T-cell (primary cell): ENCODE measurements at places on chromosomes 13 and 19. TPM values are rescaled to one million over a fixed set of nuclear protein-coding genes. Genes with fewer than 3 reads are reported as not detected.
A peak's percentile ranks its signal among the peaks of the same experiment; 100 is the strongest.

Gene ZNF816
- total RNA-seq, result 22.8 TPM

- no peak for DNase-seq
Observed at GRCh38 chr13:44302940-44303575, 70.6 kb upstream of the SERP2 start.

DNA sequence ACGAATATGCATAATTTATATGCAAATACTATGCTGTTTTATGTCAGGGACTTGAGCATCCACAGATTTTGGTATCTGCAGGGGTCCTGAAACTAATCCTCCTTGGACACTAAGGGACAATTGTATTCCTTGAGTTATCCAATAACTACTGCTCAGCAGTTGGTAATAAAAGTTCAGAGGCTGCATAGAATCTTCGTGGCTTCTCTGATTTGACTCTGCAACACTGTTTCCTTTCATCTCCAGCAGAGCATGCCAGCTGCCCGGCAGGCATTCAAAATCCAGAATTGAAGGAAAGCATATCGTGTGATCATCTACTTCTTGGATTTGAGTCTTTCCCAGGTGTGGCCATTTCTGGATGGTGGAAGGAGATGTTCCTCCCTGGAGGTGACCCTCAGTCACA lies 64.5 kb upstream of the MRI1 start:
- DNase-seq, result no peak

DNA sequence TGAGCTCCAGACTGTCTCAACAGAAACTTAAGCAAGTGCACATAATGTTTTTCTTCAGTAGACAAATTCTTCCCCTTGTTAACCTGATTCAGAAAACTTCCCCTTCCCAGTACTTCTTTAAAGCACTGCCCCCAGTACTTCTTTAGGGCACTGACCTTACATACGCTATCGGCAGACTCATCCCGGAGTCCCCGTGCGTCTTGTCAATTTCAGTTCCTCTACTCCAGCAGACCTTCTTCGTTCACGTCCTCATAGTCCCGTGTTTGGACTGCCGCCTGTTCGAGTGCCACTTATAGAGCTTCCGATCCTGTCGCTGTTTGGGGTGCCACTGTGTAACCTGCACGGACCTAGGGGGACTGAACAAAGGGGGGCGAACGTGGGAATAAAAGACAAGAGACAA lies 29.0 kb downstream of the ZNF627 start:
- no peak for DNase-seq

Gene EEF2
- 2,403 TPM for total RNA-seq

GRCh38 chr19:55083004-55083850 lies 7.6 kb downstream of the EPS8L1 start:
- DNase-seq, result no peak

Gene FCAR
- not detected for total RNA-seq

DNA sequence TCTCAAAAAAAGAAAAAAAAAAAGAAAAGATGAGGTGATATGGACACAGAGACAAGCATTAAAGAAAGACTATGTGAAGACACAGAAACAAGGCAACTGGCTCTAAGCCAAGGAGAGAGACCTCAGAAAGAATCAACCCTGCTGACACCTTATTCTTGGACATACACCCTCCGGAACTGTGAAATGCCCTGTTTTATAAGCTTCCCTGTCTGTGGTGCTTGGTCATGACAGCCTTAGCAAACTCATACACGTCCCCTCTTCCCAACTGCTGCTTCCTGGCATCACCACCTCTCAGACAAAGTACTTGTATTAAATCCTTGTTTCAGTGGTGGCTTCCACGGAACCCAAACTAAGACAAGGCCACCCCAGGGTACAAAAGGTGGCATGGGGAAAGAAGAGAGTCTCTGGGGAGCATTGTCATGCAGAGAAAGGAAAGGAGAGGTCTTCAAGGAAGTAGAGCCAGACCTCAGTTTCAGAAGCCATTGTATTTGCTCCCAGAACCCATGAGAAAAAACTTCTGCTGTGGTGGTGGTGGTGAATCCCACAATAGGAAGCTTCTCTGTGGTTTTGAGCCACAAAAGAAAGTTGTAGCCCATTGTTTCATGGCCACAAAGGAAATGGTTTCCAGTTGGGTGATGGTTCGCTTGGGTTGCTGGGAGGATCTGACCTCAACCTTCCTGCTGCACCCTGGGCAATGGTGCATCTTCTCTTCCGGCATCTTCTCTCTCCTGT lies 16.3 kb upstream of the TSPAN16 start:
- peak; percentile 8 for DNase-seq

- DNase-seq, result no peak
Observed at GRCh38 chr19:391207-391557, 17.8 kb downstream of the C2CD4C start.

DNA sequence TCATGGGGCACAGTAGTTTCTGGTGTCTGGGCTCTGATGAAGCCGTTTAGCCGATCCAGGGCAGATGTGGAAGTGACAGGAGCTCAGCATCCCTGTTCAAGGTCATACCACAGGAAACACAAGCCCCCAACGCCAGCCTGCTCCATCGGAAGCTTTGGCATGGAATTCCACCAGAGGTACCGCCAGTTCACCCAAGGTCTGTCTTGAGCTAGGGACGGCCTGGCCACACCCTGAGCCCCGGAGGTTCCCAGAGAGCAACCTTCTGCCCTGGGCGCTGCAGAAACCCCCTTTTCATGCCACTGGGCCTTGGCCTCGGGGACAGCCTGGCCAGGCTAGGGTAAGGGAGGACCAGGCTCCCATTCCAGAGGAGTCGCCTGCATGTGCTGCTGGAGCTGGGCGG lies 39.4 kb upstream of the TPM4 start:
- DNase-seq, result no peak

Gene TNNI3
- total RNA-seq, result not detected

DNA sequence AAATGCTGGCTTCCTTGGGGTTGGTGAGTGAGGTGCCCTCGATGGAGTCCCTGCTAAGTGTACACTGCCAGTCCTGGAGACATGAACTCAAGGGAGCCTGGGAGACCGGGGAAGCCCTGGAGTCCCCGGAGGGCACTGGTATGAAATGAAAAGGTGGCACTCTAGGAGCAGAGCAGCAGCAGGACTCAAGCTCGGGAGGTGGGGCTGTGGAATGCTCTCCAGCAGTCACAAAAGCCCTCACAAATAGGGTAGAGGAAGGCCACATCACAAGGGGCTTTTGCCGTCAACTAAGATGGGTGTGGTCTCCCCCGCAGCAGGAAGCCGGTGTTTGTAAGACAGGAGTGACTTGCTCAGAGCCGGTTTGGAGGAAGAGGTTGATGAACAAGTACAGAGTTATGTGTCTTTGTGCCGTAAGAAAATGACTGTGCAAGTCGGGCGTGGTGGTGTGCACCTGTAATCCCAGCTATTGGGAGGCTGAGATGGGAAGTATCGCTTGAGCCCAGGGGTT lies 19.3 kb downstream of the CCNE1 start:
- DNase-seq, result peak; percentile 73

DNA sequence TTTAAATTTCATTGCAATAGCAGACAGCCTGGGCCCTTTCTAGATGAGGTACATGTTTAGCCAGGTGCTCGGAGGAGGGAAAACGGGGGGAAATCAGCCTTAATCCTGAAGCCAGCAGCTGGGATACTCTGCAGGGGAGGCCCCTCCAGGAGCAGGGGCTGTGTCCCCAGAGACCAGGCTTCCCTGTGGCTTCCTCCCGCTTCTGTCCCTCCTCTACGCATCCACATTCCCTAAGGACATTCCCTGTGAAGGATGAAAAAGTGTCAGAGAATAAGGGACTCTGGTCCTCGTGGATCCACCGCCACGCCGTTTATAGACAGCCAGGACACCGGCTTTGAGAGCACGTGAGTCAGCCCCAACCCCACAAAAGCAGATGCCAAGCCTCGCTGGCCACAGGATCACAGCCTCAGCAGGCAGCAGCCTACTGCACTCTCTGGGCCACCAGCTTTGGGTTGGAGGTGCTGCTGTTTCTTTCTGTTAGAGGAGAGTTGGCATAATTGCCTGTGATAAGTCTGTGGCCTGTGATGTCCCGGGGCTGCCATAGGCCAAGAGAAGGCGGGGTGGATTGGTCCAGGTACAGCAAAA lies 36.7 kb upstream of the RANBP3 start:
- DNase-seq, result no peak
